Non-pigmented ciliary epithelial cell (primary cell): ENCODE measurements at places on chromosomes 11 and 22.

DNA sequence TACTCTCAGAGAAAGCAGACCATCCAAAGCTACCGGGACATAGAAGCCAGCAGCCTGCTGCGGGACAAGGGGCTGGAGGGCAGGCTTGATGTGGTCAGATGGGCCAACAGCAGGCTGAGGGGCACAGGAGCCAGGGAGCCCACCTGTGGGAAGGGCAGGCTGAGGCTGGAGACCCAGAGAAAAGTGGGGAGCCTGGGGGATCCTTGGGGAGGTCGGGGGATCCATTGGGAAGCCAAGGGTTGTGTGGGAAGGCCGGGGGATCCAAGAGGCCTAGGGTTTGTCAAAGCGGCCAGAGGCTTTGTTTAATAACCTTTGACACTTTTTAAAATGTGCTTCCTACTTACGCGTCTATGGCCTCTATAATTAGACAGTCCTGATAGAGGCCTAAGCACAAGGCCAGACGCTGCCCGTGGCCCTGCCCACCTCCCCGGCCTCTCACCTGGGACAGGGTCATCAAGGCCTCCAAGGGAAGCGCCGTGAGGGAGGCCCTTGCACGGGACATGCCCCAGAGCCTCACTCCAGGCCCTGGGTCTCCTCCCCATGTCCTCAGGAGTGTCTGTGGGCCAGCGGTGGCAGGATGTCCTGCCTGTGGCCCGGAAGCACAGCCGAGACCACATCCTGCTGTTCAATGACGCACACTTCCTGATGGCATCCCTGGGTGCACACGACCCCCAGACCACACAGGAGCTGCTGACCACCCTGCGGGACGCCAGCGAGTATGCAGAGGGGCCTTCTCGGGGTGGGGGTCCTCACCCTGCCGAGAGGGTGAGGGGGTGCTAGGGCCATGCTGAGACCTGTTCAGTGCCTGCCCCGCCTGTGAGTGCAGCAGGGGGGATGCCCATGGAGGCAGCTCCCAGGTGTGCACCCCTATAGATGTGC, 8.6 kb upstream of the GTSE1 start:
- DNase-seq: no peak

DNA sequence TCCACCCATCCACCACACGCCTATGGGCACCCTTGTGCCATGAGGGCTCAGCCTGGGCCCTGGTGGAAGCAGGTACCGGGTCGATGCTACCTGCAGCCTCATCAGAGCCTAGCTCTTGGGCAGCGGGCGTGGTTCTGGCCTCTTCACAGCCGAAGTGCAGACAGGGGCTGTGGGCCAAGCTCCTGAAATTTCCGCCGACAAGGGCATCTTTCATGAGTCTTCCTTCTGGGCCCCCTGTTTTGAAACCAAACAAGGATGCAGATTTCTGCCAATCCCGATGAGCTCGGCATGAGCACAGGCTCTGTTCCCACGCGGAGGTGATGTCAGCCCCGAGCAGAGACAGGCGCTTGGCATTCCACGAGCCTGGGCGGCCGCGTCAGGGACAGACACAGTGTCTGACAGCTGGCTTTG, 22.6 kb upstream of the MGAT3 start:
- no peak for DNase-seq

DNA sequence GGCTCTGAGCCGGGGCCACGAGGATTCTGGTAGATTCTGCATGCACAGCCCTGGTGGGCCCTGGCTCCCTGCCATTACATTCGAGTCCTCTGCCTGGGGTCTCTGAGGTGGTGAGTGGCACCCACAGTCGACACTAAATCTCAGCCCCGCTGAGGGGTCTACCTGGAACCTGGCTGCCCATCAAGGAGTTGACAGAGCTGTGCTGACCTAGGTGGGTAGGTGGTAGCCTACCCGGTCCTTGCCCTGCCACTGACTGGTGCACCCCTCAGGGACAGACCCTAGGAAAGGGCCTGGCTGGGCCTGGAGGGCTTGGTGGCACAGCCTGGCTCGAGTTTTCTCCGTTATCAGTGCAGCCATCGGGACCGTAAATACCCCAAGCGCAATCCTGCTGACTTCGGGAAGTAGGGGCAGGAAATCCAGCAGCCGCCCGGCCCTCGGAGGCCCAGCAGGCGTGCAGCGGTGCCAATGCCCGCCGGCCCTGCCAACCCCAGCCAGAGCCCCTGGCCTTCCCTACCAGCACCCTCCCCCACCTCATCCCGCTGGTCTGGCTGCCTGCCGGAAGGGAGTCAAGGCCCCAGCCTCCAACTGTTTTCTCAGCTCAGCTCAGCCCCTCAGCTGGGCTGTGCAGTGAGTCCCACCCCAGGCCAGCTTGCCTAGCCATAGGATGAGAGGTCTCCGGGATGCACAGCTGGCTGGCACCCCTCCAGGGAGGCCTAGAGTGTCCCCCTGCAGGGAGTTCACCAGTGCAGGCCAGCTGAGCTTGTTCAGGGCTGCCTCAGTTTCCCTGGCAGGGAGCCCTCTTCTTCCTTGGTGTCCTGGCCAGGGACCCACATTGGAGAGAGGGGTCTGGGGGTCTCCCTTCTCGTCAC, 80.4 kb upstream of the KCNQ1OT1 start:
- DNase-seq: no peak

- no peak for DNase-seq
Observed at GRCh38 chr22:45976254-45977002, 534 bp downstream of the WNT7B start.

DNA sequence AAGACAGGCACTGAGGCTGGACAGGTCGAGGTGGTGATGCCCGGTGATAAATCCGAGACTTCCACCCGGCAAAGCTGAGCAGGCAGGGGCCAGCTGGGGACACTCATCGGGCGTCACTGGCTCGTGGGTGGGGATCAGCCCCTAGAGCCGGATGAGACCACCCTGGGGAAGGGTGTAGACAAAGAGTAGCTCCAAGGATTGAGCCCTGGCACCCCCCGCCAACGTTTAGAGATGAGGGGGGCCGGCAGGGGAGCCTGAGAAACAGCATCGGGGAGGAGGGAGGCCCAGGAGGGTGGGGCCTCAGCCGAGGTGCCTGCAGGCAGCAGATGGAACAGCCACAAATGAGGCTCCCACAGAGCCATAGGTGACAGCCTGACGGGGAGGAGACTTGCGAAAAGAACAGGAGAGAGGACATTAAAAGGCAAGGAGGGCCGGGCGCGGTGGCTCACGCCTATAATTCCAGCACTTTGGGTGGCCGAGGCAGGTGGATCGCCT, 27.4 kb upstream of the CBX7 start:
- no peak for DNase-seq

DNA sequence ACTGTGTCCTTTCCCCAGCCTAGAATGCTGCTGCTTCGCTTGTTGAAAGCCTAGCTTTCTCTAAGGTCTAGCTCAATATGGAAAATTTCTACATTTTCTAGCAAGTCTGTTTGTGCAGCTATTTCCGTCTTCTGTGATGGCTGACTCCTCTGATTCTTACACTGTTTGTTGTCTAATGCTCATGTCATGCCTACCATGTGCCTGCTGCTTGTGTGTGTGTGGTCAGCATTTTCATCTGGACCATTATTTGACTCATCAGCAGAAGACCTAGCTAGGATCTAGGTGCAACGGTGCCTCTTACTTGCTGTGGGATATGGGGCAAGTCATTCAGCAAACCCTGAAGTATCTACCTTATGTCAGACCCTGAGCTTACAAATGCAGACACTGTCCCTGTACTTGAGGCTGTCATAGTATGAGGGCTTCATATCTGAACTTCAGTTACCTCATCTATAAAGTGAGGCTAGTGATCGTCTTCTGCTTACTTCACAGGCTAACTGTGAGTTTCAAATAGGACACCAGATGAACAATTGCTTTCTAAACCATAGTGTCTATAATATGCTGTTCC, 86.5 kb upstream of the MYO18B start:
- no peak for DNase-seq

DNA sequence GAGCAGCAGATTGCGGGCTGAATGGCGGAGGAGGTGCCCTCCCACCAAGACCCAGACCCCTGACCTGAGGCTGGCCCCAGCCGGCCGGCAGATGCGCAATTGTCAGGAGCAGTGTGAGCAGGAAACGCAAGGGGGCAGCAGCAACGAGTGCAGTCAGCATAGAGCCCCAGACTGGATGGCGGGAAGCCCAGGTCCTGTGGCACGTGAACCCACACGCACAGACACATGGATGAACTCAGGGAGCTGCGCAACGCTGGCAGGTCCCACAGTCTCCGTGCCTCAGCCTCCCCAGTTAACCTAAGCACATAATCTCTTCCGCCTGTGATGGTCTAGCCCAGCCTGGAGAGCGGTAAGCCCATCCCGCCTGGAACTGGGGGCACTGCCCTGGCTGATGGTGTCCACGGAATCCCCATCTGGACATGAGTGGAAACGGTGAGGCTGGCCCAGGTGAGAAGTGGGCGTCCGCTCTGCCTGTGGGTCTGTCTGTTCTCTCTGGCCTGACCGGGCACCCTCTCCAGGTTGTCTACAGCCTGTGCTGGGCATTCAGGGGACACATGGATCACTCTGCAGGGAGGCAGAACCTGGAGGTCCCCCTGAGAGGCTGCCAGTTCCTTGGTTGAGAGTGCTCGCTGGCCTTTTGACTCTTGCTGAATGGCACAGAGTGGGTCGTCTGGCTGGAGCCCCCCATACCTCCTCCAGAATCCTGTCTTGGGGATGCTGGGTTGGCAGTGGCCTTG, 626 bp upstream of the TBX10 start:
- DNase-seq: no peak

DNA sequence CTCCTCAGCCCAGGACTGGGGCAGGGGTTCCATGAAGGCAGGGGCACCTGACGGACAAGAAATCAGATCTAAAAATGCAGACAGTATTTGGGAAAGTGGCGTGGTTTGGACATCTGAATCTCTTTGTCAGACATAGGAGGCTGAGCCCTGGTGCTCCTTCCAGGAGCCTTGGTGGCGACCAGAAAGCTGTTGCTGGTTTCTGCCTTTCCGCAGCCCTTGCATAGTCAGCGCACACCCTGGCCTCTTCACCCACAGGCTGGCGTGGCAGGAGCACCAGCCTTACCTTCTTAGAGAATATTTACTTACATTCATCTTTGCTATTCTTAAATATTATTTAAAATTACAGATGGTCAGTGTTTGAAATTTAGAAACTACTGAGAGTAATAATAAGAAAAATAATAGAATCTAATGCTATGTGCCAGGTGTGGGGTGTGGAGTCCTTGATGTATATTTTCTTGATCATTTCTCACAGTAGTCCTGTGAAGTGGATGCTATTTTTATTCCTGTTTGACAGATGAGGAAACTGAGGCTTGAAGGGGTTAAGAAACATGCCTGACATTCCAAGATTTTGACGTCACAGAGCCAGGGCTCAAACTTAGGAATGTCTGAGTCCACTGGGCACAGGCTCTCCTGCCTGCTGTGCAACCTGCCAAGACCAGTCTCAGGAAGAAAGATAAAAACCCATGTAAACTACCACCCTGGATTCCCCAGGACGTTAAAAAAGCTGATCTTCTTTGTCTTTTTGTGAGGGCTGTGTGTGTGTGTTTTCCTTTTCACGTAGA, 51.6 kb downstream of the TBC1D22A start:
- no peak for DNase-seq

DNA sequence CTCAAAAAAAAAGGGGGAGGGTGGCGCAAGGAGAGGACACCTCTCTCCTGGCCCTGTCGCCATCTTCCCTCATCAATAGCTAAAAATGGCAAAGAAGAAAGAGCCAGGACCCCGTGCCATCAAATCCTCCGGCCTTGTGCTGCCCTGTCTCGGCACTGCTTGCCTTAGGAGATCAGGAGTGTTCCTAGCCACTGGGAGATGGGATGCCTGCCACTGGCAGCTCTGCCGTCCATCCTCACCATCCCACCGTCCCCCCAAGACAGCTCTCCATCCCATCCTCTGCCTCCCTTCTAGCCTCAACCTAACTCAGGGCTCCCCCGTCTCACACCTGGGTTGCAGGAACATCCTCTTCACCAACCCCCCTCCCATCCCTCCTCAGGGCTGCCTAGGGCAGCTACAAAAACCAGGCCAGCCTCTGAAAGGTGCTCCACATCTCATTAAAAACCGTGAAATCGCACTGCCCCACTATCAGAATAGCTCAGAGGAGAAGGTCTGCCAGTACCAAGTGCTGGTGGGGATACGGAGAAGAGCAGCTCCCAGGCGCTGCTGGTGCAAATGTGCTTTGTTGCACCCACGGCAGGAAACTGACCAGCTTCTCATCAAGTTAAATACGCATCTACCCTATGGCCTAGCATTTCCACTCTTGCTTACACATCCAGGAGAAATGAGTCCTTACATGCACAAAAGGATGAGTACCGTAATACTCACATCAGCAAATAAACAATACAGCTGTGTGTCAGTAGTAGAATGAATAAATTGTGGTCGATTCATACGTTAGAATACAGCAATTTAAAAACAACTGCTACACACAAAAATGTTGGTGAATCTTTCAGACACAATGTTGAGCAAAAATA, 31.7 kb upstream of the GCAT start:
- peak; percentile 44 for DNase-seq

GRCh38 chr11:31651822-31652221, 142.3 kb downstream of the ELP4 start:
- DNase-seq: no peak

DNA sequence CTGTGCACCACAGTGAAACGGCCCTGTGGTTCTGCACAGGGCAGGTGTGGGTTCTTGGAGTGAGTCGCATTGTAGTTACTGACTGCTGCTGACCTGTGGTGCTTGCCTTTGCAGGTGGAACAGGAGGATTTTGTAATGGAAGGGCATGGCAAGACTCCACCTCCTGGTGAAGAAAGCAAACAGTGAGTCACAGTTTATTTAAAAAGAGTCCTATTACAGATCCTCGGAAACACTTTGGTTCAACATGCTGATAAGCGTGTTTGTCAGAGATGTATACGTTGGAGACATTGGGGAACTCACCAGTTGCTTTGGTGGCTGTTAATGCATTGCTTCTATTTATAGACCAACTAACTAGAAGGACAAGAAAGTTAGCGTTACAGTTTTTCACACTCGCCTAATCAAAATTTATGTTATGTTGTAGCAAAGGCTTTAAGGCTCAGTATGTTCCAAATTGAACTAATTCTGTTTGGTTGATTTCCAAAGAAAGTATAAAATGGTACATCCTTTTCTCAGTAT, 21.7 kb upstream of the TNRC6B start:
- DNase-seq: no peak

DNA sequence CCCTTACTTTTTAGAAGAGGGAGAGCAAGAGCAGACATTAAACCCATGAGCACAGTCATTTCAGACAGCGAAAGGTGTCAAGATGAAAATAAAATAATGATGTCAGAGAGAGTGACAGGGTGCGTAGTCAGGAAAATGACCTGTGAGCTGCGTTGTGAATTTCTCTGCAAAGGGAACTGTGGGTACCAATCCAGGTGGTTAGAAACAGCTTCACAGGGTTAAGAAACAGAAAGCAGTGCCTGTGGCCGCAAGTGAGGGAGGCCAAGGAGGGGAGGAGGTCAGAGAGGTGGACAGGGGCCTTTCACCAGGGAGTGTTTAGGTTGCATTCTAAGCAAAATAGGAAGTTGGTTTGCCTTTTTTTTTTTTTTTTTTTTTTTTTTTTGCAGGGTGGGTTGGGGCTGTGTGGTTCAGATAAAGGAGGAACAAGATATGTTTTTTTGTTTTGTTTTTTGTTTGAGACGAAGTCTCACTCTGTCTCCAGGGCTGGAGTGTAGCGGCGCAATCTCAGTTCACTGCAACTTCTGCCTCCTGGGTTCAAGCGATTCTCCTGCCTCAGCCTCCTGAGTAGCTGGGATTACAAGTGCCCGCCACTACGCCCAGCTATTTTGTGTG, 7.9 kb downstream of the TIGD3 start:
- no peak for DNase-seq

- DNase-seq: no peak
Observed at GRCh38 chr22:22881116-22882000, 6.3 kb upstream of the IGLL5 start.
